Esophagus muscularis mucosa (tissue), 4 donors: ENCODE measurements at places on chromosomes 4 and X. TPM values are rescaled to one million over a fixed set of nuclear protein-coding genes. Genes with fewer than 3 reads are reported as not detected.

SPACA5 gene
- not detected for total RNA-seq

- no peak within 1 kb of the TSS for H3K27ac ChIP-seq
- H3K36me3 ChIP-seq = no peaks in the 10 kb centered on the region
- H3K27me3 ChIP-seq = no peaks in the 10 kb centered on the region
- H3K4me1 ChIP-seq = no peaks in the 10 kb centered on the region
- peak within 1 kb of the TSS; percentile 42 for H3K4me3 ChIP-seq
Observed at GRCh38 chrX:103329991-103330390, at the start of gene TCEAL7. TCEAL7 (plus strand) TSS chrX:103330239; CDS start chrX:103331404, 1,165 bp downstream.

DNA sequence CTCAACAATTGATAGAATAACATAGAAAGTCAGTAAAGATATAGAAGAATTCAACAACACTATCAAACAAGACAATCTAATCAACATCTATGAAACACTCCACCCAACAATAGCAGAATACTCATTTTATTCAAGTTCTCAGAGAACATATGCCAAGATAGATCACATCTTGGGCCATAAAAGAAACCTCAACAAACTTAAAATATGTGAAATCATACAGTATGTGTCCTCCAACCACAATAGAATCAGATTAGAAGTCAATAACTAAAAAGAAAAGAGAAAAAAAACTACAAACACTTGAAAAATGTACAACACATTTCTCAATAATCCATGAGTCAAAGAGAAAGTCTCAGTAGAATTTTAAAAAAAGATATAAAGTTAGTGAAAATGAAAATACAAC lies 78.6 kb upstream of the LDB2 start:
- DNase-seq = no peak
- H3K36me3 ChIP-seq = no peaks in the 10 kb centered on the region
- no peaks in the 10 kb centered on the region for H3K4me1 ChIP-seq
- H3K27me3 ChIP-seq = no peaks in the 10 kb centered on the region
- no peak overlapping the region for H3K4me3 ChIP-seq

GRCh38 chr4:140363558-140363957 lies 9.9 kb upstream of the SCOC start:
- no peak overlapping the region for H3K4me3 ChIP-seq
- DNase-seq = no peak
- H3K27ac ChIP-seq = no peak overlapping the region
- no peaks in the 10 kb centered on the region for H3K4me1 ChIP-seq
- H3K36me3 ChIP-seq = no peaks in the 10 kb centered on the region
